ENCODE measurements at places on chromosomes 7 and 10. TPM values are rescaled to one million over a fixed set of nuclear protein-coding genes. Genes with fewer than 3 reads are reported as not detected.

GRCh38 chr7:49639068-49639593, 134.3 kb upstream of the VWC2 start:
- no peak for DNase-seq

GRCh38 chr7:142381727-142382390, 124.0 kb upstream of the PRSS58 start:
- DNase-seq, result no peak

GRCh38 chr10:112262546-112262945, 20.7 kb upstream of the TECTB start:
- DNase-seq, result no peak

GRCh38 chr7:115195208-115195607, 273.3 kb downstream of the MDFIC start:
- no peak for DNase-seq

DNA sequence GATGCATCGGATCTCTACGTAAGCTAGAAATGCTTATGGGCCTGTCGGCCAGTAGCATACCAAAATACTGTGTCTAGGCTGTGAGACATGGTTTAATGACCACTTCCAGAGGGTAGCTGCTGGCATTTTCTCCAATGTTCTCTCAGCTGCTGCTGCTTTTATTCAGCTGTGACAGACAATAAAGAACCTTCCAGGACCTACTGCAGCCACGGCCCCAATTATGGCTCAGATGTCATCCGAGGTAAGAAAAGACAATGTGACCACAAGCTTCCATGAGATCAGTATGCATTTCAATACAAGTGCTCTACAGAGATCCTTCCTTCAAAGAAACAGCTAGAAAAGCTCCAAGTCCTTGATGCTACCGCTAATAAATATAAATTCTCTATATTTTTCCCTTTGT, 256.2 kb downstream of the SDHAF3 start:
- DNase-seq, result no peak

DNA sequence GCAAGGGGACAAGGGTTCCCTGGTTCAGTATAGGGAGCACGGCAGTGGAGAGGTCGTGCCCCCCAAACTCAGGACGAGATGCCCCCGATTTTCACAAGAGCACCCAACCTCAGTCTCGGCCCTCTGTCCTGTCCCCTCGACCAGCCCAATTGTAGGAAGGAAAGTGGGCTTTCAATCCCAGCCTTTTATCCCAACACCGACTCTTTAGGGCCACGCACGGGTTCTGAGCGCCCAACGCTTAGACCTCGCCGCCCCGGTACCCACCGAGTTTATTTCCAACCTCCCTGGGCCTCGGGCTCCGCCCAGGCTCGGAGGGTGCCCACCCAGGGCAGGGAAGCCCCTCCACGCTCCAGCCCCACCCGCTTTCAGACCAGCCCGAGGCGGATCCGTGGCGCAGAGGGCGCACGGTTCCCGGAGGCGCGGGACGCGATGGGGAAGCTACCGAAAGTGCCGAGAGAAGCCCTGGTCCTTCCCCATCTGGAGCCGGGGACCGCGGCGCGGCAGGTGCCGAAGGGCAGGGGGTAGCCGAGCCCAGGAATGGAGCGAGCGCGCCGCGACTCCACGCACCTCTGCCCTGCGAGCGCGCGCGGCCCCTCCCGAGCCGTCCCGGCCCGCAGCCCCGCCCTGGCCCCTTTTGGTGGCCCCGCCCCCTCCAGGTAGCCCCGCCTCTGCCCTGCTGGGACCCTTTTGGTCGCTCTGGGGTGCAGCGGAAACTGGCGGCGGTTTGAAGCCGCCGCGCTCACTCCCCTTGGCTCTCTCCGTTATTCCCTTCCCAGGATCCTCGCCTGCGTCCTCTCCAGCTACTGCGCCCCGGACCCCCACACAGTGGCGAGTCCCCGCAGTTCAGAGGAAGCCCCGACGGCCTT, 20.4 kb downstream of the GRID2IP start:
- no peak for DNase-seq

DNA sequence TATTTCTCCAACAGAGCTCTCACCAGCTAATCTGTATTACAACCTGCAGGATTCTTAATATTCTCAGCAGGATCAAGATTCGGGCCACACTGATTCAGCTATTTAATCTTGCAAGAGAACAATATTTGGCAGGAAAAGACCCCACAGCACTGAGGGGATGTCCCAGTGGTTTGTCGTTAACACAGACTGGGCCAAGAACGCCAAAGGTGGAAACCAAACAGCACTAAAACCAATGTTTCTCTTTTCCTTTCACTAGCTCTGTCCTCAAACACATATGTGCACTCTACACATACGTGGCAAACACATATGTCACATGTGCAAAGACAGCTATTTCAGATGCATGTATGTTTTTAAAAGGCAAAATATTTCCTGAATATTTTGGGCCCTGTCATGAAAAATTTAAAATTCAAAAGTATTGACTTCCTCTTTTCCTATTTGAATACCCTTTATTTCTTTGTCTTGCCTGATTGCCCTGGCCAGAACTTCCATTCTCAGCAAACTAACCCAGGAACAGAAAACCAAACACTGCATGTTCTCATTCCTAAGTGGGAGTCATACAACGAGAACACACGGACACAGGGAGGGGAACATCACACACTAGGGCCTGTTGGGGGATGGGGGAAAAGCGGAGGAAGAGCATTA, 51.7 kb upstream of the NEBL start:
- no peak for DNase-seq

GRCh38 chr10:6503171-6503570, 76.9 kb downstream of the PRKCQ start:
- no peak for DNase-seq

DNA sequence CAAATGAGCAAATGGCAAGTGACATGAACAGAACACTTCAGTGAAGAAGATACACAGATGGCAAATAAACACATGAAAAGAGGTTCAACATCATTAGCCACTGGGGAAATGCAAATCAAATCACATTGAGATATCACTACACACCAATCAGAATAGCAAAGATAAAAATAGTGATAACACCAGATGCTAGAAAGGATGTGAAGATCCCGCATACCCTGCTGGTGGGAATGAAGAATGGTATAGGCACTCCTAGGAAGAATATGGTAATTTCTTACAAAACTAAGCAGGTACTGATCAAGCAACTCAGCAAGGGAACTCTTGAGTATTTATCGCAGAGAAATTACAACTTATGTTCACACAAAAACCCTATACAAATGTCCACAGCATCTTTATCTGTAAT, 11.2 kb downstream of the LAMB4 start:
- DNase-seq, result no peak

DNA sequence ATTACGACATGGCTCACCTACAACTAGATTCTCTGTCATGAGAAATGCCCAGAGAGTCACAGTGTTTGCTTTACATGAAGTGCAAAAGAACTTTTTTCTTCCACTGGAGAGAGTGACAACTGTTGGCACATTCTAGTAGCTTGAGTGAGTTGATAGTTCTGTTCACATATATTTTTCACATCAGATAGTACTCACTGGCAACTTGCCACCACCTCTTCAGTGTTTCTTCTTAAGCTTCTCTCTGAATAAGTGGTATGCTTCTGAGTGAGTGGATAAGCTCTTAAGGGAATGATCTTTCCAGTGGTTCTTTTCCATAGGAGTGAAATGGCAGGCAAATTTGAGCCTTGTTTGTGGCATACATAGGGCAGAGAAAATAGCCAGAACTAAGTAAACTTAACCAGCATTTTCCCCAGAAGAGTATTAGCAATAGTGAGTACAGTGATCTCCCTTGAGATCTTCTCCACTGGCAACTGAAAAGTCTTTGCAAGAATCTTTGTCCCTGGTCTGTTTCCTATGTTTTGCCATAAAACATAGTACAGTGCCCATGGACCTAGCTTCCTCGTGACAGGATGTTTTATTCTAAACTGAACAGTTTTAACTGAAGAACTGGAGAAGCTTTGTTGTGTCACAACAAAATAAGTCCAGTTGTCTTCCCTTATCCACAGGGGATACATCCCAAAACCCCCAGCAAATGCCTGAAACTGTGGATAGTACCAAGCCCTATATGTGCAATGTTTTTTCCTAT, 125.4 kb upstream of the CDK13 start:
- no peak for DNase-seq

DNA sequence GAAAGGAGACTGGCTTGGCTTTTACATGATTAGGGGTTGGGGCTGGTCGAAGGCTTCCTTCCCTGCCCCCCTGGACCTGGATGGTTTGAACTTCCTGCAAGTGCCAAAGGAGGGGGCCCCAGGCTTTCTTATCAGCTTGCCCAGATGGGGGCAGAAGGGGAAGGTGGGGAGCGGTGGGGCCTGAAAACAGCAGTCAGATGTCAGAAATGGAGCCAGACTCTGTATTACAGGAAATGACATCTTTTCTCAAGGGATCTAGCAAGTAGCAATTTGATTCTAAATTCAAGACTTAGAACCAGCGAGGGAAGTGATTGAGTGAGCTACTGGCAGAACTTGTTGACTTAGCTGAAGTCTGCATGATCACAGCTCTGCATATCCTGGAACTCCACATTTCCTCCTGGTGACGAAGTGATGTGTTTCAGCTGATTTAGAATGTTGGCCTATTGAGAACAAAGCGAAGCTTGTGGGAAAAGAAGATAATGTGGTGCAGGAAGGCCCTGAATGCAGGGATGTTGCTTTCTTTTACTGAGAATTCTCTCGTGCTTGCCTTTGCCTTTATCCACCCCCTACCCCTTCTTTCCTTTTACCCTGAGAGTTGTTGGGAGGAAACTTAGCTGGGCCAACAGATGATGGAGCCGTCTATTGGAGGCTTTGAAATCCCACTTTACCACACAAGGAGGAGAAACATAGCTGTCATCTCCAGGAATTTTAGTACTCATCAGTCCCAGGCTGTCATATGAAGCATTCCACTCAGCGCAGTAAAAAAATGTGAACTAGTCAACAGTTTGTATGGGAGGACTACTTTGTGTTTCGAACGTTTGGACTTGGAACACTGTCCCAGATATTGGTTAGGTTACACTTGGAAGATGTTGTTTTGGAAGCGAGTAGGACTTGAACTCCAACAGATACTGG, 43.2 kb downstream of the CCNY start:
- DNase-seq, result no peak

- DNase-seq, result no peak
These were observed 6.7 kb downstream of the SLC37A3 start for GRCh38 chr7:140391634-140392033.

DNA sequence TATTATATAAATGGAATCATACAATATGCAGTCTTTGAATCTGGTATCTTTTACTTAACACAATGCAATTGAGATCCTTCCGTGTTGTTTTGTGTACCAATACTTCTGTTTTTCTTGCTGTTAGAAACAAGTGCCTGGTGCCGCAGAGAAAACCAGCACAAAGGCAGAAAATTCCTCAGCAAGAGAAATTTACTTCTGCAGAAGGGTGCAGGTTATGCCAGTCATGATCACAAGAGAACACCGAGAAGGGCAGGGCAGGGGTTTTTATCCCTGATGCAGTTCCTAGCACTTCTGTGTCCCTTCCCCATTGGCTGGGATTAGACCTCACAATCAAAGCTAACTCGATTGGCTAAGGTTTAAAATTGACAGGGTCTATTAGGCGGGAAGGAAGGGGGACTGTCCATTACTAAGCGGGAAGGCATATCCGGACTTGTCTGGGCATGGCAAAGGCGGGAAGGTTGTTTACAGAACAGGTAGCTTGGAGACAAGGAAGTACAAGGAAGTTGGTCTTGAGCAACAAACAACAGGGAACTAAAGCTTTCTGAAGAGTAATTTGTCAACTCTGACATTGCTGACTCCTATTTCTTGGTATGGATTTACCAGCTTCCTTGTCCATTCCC, 2.4 kb upstream of the ZNF33B start:
- DNase-seq, result peak; percentile 90

- no peak for DNase-seq
These were observed 320.0 kb downstream of the RPS24 start for GRCh38 chr10:78353636-78354035.

DNA sequence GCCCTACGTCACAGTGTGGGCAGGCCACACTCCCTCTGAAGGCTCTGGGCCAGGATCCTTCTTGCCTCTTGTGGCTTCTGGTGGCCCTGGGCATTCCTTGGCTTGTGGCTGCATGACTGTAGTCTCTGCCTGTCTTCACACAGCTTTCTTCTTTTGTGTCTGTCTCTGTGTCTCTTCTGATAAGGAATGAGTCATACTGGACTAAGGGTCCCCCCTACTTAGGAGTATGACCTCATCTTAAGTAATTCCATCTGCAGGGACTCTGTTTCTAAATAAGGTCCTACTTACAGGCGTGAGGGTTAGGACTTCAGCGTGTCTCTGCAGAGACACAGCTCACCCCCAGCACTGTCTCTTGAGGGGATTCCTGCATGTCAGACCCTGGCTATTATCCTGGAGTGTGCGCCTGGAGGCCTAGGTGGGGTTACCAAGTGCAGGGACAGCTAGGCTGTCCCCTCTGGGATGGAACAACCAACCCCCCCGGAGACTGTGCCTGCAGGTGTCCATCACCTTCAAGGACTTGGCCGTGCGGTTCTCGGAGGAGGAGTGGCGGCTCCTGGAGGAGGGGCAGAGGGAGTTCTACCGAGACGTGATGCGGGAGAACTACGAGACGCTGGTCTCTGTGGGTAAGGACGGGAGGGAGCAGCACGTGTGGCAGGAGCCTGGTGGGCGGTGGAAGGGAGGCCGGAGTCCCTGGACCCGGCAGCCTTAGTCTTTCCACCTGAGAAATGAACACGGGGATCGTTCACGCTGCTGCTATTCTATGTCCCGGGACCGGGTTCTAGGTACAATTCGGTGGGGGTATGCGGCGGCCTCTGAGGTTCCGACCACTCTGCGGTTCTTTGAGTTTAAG, 54.1 kb downstream of the ZNF467 start:
- DNase-seq, result no peak

DNA sequence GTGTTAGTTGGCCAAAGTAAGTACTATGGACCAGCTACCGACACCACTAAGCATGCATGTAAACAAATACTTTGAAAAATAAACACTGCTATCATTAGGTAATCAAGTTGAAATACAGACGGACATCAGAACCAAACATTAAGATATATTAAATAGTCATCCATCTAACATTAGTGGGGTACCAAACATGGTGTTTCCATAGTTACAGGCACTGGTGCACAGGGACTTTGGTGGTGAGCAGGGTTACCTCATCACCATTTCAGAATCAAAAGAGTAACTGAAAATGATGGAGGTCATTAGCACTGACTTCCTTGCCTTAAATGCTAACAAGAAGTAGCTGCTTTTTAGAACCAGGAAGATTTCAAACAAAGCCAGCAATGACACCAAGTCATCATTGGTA, 23.9 kb downstream of the EBLN1 start:
- DNase-seq, result no peak

CDC14C gene
- not detected for total RNA-seq

AQP1 gene
- 204 TPM for total RNA-seq

ASB10 gene
- total RNA-seq, result not detected

SFTPD gene
- 0.33 TPM for total RNA-seq

OR2A7 gene
- 4.9 TPM for total RNA-seq

CAMK2B gene
- 0.52 TPM for total RNA-seq

ZNF365 gene
- 1.0 TPM for total RNA-seq

All from body of pancreas (tissue), 4 donors.